ENCODE measurements at places on chromosomes 4 and X.

- DNase-seq: no peak
These were observed 1.2 kb downstream of the ATP11C start for GRCh38 chrX:139931646-139932072.

- no peak for DNase-seq
These were observed 83.2 kb upstream of the SCML1 start for GRCh38 chrX:17654116-17654515.

DNA sequence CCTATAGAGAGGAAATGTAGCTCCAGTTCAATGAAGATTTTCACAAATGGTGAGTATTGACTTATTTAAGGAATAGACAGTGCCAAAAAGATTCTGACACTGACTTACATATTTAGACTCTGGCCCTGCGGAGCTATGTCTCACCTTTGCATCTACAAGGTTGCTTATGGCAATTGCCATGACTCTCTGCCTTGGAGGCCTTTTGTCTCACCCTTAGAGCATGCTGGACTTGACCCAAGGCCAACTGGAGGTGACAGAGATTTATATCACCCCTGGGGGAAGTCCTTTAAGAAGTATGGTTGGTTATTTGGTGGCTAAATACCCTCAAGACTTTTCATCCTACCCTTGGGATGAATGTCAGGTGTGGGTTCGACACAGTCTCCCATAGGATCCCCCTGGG, 4.5 kb upstream of the ETDC start:
- DNase-seq: no peak

DNA sequence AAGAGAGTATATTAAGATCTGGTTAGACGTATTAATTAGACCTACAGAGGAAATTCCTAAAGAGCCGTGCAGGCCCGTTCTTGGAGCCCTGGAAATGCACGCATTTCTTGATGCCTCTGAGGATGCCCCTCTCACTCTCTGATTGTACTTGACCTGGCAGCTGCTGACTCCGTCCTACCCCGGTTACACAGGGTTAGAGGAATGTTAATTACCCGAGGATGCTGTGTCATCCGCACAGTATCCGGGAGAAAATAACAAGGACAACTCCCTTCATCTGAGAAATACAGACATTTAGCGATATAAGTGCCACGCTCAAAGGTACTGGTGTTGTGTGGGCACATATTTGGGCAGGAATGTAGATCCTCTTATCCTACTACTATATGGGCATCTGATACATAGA, 404.6 kb upstream of the FAT1 start:
- peak; percentile 24 for DNase-seq

DNA sequence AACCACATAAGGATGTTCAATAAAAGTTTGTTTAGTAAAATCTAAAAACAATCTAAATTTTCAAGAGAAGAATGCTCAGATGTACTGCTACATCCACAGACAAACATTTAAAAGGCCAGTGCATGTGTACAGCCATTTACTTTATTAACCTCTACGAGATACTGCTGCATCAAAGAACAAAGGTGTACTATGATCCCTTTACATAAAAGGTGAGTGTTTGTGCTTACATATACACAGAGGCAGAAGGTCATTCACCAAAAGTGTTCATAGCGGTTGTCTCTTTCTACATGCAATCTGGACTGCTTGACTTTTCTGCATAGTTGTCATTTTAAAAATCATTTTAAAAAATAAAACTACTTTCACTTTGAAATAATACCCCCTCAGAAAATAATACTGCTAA, 81.7 kb downstream of the AFAP1 start:
- DNase-seq: no peak

GRCh38 chr4:48012824-48013223, 3.7 kb downstream of the CNGA1 start:
- DNase-seq: peak; percentile 77

DNA sequence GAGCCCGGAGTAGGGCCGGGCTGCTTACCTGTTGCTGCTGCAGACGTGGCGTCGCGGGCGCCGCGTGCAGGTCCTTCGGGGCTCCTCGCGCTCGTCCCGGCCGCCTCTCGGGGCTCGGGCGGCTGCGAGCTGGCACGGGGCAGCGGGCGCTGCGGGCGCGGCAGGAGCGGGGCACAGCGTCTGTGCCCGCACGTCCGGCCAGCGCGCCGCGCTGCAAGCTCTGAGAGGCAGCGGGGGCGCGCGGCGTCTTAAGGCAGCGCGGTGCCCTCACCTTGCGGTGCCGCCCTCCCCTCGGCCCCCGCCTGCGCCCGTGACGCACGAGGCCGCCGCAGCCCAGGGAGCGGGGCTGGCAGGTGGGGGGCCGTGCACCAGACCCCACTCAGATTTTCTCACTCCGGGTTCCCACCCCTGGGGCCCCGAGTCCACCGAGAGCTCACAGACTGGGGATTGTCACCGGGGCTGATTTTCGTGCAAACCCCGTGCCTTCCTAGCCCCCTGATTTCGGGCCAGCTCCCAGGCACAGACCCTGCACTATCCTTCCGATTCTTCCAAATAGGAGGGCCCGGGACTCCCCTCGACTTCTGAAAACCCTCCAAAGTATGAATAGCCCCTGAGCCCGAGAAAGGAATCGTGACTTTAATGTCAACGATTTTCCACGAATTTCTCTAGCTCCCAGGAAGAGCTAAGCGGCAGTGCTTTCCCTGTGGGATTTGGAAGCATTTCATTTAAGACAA, at the start of gene GPR101:
TSS of gene GPR101 (minus strand) at position 222 of the 734 bp plus-strand sequence. CDS start 2,321 bp downstream, outside the sequence.
- DNase-seq: no peak

- peak; percentile 55 for DNase-seq
These were observed 797 bp downstream of the PKD2 start for GRCh38 chr4:88008122-88008742.

- DNase-seq: no peak
These were observed 89.4 kb upstream of the NPY2R start for GRCh38 chr4:155119006-155119405.

GRCh38 chr4:110032603-110033002, 119.9 kb downstream of the EGF start:
- no peak for DNase-seq

DNA sequence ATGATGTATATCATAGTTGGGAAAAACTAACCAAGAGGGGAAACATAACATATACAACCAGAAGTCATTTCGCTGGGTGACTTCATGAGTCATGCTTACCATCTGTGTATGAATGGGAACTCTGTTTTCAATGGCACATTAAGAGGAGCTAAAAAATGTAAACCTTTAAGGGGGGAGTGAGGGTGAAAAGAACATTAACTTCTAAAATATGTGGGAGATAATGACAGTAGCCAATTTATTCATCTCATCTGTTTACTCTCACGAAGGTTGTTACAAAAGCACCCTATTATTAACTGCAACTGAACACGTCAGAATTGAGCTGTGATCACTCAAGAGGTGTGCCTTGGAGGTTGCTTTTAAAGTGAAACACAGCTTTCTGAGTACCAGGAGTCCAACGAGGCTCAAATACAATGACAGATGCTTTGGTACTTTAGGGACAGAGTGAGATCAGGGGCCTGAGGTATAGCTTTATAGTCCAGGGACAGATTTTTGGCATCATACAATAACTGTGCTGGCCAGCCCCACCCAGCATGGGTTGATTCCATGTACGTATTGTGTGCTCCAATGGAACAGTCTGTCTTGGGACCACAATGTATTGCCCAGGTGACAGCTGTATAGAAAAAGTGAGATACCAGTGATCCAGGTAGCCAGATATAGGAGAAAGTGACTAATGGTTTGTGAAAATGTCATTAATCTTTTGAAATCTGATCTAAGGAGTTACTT, 107.3 kb downstream of the AMMECR1 start:
- DNase-seq: peak; percentile 73

DNA sequence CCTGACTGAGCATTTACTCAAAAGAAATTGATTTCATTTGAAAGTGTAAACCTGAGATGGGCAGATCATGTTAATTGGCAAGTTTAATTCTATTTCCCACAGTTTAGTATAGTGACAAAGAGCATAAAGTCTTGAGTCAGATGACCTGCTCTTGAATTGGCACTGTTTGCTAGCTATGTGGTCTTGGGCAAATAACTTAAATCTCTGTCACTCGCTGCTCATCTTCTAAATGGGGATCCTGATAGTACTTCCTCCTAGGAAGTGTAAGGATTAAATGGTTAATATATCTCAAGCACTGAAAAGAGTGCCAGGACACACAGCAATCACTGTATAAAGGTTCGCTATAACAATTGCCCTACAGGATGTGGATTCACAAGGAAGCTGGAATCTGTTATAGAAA, 242.8 kb upstream of the JADE1 start:
- no peak for DNase-seq

DNA sequence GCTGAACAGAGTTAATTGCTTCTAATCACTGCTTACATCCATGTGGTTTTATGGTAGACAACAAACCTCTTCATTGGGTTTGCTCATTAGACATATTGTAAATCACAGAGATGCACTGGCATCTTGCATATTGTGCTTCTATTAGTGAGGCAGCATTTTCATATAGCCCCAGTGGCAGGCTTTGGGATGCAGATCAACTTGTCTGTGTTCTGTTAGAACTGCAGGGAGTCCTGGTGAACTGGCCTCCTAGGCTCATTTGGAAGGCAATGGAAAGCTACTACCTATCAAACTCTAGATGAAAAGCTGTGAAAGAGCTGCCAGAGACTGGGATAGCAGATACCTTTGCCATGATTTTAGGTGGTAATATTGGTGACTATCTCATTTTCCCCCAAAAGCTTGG, 108.8 kb downstream of the NAA11 start:
- DNase-seq: no peak

GRCh38 chr4:159566786-159567185, 463.9 kb downstream of the RAPGEF2 start:
- DNase-seq: no peak

DNA sequence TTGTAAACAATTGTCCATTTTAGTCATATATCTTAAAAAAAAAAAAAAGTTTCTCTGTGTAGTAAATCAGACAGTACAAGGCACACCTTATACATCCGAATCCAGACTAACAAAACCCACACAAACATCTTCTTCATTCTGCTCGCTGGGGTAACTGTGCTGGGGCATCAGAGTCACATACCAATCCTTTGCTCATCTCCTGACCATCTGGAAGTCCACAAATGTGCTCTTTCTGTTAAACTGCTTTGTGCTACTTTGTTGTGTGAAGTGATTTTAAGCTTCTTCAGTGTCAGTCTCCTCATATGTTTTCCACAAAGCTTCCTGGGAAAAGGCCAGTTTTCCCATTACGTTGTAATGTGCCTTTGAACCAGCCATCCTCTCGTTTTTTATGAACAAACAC, 86.2 kb upstream of the CBR4 start:
- no peak for DNase-seq

DNA sequence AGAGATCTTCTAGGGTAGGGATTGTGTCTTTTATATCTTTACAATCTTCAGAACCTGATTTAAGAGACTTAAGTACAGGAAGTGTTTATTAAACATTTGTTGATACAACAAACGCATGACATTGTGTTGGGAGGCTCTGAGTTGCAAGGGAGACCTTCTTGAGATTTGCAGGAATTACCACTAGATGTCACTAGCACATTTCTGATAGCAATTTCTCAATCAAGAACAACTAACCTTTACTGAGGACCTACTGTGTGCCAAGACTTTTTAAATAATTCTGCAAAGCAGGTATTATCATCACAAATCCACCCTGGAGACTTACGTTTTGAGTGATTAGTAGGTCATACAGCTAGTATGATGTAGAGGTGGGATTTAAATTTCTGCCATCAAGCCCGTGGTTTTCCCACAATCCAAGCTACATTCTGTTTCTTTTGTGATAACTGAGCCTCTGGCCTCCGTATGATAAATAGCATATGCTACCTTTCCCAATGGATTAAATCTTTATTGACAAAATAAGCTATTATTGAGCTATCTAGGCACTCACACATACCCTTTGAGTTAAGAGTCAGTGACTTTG, 986.0 kb downstream of the CCSER1 start:
- peak; percentile 69 for DNase-seq

DNA sequence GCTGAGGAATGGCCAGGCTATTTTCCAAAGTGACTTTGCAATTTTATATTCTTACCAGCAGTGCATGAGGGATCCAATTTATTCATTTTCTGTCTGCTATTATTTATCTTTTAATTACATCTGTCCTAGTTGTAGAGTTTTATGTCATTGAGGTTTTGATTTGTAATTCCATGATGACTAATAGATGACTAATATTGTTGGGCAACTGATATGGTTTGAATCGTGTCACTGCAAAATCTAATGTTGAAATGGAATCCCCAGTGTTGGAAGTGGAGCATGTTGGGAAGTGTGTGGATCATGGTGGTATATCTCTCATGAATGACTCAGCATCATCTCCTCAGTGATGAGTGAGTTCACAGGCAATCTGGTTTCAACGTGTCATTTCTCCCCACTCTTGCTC, 201.5 kb downstream of the TBX22 start:
- peak; percentile 4 for DNase-seq

DNA sequence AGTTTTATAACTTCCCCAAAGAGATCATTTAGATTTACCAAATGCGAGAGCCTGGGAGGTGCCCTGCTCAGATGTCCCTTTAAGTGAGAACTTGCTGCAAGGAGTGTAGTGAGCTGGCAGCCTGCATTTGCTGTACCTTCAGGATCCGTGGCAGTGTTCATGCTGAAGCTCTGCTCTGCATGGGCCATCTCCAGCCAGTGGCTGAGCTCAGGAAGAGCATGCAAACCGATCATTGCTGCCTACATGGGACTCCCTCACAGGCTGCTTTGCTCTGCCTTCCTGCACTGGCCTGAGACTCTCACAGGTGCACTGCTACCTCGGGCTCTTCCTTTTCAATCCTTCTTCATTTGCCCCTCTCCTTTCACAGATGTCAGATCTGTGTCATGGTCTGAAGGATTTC, 152.0 kb upstream of the SFRP2 start:
- no peak for DNase-seq

GRCh38 chrX:23434356-23434884, 99.8 kb downstream of the PTCHD1 start:
- DNase-seq: peak; percentile 73

DNA sequence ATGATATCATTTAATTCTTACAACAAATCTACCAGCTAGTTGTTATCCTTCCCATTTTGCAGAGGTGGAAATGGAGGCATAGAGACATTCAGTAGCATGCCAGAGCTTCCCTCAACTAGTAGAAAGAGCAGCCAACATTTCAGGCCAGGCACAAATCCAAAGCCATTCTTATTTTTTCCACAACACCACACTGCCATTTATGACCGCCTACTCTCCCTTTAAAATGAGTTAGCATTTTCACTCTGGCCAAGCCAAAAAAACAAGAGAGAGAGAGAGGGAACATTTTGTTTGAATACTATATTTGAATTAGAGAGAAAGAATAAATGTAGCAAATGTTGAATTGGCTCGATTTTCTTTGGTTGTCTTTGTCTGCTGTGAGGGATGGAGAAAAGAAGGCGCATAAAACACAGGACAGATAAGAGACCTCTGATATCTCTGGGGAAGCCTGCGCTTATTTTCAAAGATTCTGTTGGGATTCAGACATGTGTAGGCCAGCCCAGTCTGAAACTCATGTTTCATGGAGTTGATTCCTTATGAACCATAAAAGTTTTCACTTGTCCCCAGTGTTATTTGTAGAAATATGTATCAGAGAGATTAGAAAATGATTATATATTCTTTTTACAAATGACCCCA, 265.7 kb downstream of the RAB28 start:
- DNase-seq: no peak

- no peak for DNase-seq
These were observed 48.4 kb downstream of the PRKG2 start for GRCh38 chr4:81166458-81167160.
